ENCODE measurements at places on chromosomes 6 and 20. TPM values are rescaled to one million over a fixed set of nuclear protein-coding genes. Genes with fewer than 3 reads are reported as not detected.

The EYA2 gene
- 0.37 TPM for polyA plus RNA-seq

The IL20RA gene
- polyA plus RNA-seq, result 0.10 TPM

The GSTA5 gene
- polyA plus RNA-seq, result not detected

The PLN gene
- 1.3 TPM for polyA plus RNA-seq

The MDFI gene
- not detected for polyA plus RNA-seq

The PNLDC1 gene
- polyA plus RNA-seq, result 0.09 TPM

The ZKSCAN8 gene
- polyA plus RNA-seq, result 10.2 TPM

The LCA5 gene
- polyA plus RNA-seq, result 1.9 TPM

The GJA10 gene
- polyA plus RNA-seq, result not detected

The PKIB gene
- 4.4 TPM for polyA plus RNA-seq

The SSTR4 gene
- not detected for polyA plus RNA-seq

The C6orf120 gene
- polyA plus RNA-seq, result 35.5 TPM

The ERGIC3 gene
- polyA plus RNA-seq, result 398 TPM

The FNDC1 gene
- polyA plus RNA-seq, result 0.03 TPM

The SRF gene
- polyA plus RNA-seq, result 29.5 TPM

The CLPSL1 gene
- not detected for polyA plus RNA-seq

The PAX1 gene
- not detected for polyA plus RNA-seq

The DSP gene
- 0.02 TPM for polyA plus RNA-seq

The ISM1 gene
- 0.15 TPM for polyA plus RNA-seq

The KCNG1 gene
- polyA plus RNA-seq, result 0.73 TPM

The NELFE gene
- polyA plus RNA-seq, result 119 TPM

The DEFB132 gene
- not detected for polyA plus RNA-seq

The TCEA2 gene
- polyA plus RNA-seq, result 12.7 TPM

The CCN2 gene
- polyA plus RNA-seq, result 347 TPM

The HLA-DMB gene
- polyA plus RNA-seq, result 0.28 TPM

The MDN1 gene
- polyA plus RNA-seq, result 5.9 TPM

The NOX3 gene
- polyA plus RNA-seq, result not detected

The NRSN1 gene
- not detected for polyA plus RNA-seq

The ZNF831 gene
- not detected for polyA plus RNA-seq

The KIF13A gene
- 52.3 TPM for polyA plus RNA-seq

The CPNE5 gene
- 0.02 TPM for polyA plus RNA-seq

The MATN4 gene
- 0.02 TPM for polyA plus RNA-seq

The LAMA5 gene
- polyA plus RNA-seq, result 1.5 TPM
